ENCODE measurements at places on chromosomes 11 and 22. TPM values are rescaled to one million over a fixed set of nuclear protein-coding genes. Genes with fewer than 3 reads are reported as not detected.

Gene JAML
- total RNA-seq: 0.12 TPM

DNA sequence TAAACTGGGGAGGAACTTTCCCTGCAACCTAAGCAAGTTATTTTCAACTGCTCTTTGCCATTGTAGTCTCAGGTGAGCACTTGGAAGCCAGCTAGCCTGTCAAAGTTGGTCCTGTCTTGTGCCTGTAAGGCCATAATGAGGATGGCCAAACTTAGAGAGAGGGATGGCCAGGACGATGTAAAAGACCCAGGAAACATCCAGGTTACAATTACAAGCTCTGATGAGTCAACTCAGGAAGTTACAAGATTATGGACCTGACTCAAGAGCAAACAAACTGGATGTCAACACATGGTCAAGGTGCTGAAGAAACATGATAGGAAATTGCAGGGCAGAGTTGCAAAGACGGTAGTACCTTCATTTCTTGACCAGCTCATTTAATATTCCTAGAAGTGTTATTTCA is 1.6 kb downstream of the GTPBP1 start:
- DNase-seq: no peak

- DNase-seq: no peak
These were observed 192.6 kb downstream of the HIPK3 start for GRCh38 chr11:33449798-33450197.

GRCh38 chr11:134504146-134504905 is 92.3 kb upstream of the B3GAT1 start:
- no peak for DNase-seq

GRCh38 chr22:29267462-29267857 is 321 bp downstream of the RHBDD3 start:
- DNase-seq: no peak

GRCh38 chr11:80862011-80862410 is 1421.2 kb upstream of the TENM4 start:
- DNase-seq: no peak

- no peak for DNase-seq
These were observed 13.7 kb downstream of the TBC1D22A start for GRCh38 chr22:46775850-46776826.

Measured in GM23338 (cell line).